ENCODE measurements at places on chromosomes 13 and 19. TPM values are rescaled to one million over a fixed set of nuclear protein-coding genes. Genes with fewer than 3 reads are reported as not detected.

DNA sequence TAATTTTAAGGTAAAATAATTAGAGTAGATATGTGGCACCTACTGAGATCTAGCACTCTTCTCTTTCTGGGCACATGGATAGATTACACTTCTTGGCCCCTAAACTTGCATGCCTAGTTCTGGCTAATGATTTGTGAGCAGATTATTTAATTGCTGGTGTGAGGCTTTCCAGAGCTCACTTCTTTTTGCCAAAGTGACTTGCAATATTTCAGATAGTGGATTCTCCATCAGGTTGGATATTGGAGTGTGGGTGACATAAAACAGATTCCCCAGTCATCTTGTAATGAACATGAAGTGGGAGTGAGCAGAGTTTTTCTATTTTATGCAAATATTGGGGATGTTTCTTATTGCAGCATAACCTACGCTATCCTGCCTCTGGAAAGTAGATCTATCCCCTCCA is 247.9 kb downstream of the KLF5 start:
- DNase-seq: no peak

DNA sequence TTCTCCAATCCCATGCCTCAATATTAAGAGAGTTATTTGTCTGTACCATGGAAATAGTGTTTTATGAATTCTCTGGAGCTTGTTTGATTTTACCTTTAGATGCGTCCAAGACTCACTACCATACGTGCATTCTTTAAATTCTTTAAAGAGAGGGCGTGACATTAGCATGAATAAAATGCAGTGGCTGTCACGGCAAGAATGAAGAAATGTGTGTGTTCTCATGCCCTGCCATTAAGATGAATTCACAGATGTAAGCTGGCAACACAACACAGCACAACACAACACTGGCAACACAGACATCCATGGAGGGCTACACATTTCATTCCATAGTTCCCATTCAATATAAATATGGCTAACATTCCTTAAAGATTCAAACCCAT is 213.4 kb downstream of the ENOX1 start:
- DNase-seq: no peak

DNA sequence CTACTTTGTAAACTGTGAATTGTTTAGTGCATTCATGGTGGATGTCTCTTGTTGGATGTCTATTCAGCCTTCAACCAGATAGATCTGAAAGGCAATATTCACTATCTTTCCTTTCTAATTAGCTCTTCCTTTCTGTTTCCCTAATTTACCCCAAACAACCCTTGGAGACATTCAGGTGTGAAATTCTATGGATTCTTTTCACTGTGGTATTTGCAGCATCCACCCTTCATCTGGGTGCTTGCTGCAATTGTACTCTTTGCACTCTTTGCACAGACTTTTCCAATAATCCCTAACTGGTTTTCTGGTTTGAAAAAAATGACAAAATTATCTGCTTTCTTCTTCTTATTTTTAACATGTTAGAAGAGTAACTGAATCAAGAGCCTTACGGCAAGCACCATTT is 56.5 kb downstream of the KL start:
- DNase-seq: no peak

- no peak for DNase-seq
These were observed 523.0 kb upstream of the SLITRK1 start for GRCh38 chr13:84405286-84405685.

- no peak for DNase-seq
These were observed 293.7 kb downstream of the SUCLA2 start for GRCh38 chr13:47707414-47707813.

DNA sequence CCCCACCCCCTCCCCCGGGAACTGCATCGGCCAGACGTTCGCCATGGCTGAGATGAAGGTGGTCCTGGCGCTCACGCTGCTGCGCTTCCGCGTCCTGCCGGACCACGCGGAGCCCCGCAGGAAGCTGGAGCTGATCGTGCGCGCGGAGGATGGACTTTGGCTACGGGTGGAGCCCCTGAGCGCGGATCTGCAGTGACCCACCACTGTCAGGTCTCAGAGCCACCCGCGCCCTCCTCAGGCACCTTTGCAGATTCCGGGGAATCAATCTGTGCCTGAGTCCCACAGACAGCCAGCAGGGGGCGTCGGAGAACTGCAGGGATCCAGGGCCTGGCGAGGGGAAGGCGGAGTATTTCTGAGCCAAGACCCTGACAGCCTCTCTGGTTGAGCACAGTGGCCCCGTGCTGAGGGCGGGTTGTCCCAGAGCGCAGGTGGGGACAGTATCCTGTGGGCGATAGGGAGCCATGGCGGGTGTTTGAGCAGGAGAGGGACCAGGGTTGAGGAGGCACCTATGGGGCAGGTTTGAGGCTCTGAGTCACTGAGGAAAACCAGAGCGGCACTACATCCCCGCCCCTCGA is 30.4 kb upstream of the CYP4F8 start:
- DNase-seq: peak; percentile 90

- DNase-seq: no peak
These were observed 57.2 kb downstream of the NHLRC3 start for GRCh38 chr13:39095500-39095899.

Gene IGFLR1
- total RNA-seq: 2.9 TPM

Gene ZNF208
- 20.7 TPM for total RNA-seq

Gene PROZ
- not detected for total RNA-seq

Gene ACER1
- total RNA-seq: not detected

Gene HIF3A
- total RNA-seq: 73.1 TPM
